ENCODE measurements at places on chromosomes 7 and 10.

DNA sequence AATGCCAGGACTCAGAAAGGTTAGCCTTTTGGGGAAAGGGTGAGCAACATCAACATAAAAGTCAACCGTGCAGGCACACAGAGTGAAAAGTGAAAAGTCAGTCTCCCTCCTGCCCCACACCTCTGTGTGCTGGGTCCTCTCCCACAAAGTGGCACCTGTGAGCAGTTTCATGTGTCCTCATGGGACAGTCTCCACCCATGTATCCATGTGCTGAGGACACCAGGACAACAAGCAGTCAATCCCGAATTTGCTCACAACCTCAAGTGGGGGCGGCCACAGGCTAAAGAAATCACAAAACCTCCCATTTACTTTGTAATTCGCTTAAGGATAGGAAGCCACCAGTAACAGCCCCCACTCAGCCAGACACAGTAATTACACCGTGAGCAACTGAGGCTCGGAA lies 97.4 kb downstream of the ARHGAP22 start:
- DNase-seq, result no peak

DNA sequence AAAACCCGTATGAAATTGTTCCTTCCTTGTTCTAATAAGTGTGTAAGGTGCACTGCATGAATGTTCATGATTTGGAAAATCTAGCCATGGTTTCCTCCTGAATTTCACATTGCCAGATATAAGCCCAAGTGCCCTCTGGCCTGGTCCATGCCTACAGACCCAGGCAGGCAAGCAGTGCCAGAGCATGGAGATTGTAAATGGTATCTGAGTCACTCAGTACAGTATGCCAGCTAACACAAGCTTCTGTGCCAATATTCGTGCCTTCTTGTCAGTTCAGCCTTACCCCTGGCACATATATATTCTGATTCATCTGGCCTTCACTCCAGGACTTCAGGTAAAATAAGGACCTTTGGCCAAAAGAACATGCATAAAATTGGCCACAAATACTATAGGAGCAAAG lies 38.4 kb upstream of the PDE1C start:
- DNase-seq, result no peak

GRCh38 chr10:30011396-30011795 lies 48.0 kb downstream of the JCAD start:
- no peak for DNase-seq

GRCh38 chr10:11089272-11089671 lies 71.6 kb downstream of the CELF2 start:
- no peak for DNase-seq

GRCh38 chr10:46240684-46241565 lies 45.9 kb upstream of the ANTXRL start:
- no peak for DNase-seq

Data from amygdala (tissue), 56 donors.